ENCODE measurements at places on chromosomes 1 and 21.

DNA sequence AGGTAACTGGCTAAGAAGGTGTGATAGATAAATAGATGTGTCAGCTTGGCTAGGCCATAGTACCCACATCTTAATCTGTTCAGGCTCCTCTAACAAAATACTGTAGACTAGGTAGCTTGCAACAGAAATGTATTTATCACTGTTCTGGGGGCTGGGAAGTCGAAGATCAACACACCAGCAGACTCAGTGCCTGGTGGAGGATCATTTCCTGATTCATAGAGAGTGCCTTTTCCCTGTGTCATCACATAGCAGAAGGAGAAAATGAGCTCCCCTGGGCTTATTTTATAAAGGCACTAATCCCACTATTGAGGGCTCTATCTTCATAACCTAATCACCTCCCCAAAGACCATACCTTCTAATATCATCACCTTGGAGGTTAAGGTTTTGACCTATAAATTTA lies 532.7 kb upstream of the OLFM3 start:
- DNase-seq = no peak

DNA sequence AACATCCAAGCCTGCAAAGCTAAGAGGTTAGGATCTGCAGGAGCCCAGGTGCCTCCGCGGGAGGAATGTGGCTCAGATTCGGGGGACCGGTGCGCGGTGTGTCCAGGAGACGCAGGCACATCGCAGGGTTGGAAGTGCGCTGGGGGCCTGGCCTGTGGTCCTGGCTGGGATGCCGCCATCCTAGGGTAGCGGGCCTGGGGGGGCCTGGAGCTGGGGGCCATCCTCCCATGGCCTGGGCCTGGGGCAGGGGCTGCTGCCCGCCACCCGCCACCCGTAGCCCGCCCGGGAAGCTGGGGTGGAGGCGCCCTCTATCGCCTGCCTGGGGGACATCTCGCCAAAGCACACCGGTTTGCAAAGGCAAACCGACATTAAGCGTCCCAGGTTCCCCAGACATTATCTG lies 170.6 kb upstream of the ARHGEF16 start:
- DNase-seq = no peak

DNA sequence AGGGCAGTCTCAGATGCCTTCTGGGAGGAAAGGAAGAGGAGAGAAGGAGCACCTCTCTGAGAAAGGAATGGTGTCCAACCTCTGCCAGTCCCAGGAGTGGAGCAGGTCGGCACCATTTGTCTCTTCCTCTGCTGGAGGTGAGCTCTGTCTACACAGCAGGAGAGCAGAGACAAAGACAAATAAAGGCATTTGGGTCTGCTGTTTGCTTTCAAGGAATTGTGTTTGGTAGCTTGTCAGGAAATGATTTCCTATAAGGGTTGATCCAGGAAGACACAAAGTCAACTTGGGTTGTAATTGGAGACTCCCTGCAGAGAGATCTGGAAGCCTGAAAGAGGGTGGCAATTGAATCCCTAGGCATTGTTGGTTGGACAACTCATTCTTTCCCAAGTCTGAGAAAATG lies 34.5 kb upstream of the PLXNA2 start:
- DNase-seq = no peak

- no peak for DNase-seq
Observed at GRCh38 chr1:3419415-3420204, 34.9 kb upstream of the ARHGEF16 start.

- no peak for DNase-seq
Observed at GRCh38 chr1:13708380-13708982, 8.5 kb downstream of the PRDM2 start.

DNA sequence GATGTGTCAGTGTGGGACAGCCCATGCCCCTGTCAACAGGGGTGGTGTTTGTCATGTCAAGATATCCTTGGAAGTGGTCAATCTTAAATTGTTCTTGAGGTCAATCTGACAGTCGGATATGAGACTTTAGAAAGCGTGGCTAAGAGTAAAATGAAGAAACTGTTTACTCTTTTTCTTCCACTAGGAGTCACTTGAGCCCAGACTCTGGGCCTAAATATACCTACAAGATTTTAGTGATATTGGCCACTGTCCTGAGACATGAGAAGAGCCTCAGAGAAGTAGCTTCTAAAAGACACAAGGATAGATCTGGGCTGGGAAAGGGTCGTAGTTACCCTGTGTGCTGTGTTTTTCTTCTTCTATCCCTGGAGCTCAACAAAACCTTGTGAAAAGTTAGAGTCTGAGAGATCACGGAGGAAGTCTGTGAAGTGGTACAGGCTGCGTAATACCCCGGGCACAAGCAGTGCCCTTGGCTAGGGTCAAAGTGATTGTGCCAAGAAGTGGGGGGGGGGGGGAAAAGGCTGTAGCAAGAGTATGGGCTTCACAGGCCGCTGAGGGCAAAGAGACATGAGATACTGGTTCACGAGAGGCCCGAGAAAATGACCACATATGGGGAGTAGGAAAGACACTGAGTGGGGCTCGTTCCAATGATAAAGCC lies 355.2 kb upstream of the GREM2 start:
- no peak for DNase-seq

DNA sequence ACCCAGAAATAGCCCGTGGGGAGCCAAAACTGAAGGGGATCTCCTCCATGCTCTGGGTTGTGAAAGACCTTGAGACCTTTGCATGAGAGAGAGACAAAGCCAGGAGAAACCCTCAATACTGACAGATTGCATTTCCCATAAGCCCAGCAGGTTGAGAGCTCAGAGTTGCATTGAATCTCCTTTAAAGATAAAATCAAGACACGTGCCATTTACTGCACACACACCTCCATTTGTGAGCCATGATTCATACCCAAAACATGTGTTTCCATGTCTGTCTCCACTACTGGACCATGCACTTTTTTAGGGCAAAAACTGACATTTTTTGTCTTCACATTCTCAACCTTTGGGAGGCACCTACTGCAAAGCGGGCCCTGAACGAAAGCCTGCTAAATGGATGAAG lies 144.0 kb upstream of the NRIP1 start:
- no peak for DNase-seq
